ENCODE measurements at places on chromosomes 3 and 15.

- no peak for DNase-seq
Observed at GRCh38 chr3:187198490-187198889, 1.2 kb downstream of the RTP1 start.

DNA sequence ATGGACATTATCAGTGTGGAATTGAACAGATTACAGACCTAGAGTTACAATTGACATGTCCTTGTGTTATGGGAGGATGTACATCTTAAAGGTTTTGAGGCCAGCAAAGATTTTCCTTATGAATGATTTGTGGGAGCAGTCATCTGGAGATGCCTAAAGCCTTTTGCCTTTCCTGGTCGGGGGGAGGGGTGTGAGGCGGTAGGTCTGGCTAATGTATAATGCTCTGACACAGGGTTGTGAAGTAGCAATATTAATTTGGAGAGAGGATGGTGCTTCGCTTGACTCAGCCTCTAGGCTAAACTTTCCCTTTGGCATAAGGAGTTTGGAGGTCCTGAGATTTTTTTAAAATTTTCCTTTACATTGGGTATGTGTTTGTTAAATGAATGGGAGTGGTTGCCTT, 23.3 kb downstream of the FBXO22 start:
- no peak for DNase-seq

DNA sequence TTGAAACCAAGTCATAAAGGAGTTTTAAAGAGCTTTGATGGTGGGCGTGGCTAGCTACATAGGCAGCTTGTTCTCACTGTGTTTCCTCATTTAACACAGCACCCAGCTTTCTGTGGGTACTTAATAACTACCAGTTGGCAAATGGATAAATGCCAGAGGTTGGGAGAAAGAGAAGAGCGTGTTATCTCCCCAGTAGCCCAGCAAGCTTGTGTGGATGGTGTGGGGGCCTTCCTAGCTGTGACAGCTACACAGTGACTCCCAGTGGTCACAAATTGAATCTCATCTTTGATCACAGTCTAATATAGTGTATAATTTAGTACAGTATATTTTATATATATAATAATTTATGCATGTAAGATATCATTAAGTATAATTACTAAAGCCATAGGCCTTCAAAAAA, 984.1 kb downstream of the EPHA3 start:
- DNase-seq = no peak

DNA sequence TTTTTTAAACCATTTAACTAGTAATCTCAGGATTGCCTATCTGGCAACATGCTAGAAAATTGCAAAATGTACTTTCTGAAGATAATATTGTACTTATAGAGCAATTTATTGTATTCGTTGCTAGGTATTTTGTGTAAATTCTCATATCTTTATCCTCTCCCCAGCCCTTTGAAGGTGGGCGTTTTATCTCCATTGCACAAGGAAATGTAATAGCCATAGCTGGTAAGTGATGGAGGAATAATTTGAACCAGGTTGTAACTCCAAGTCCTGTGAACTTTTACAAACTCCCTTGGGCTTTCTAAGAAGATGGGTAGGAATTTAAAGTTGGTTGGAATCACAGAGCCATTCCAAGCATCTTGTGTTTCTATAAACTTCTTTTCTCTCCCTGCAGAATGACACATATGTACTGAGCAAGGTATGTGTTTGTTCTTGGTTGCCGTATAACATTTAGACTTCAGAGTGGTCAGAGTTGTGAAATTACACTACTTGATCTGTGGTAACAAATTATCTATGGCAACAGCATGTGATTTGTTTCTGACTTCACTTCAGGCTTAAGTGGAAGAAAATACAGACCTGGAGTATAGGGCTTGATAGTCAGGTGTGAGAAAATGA, 170.9 kb downstream of the AKAP13 start:
- no peak for DNase-seq

GRCh38 chr3:45580112-45580765, 14.3 kb upstream of the LIMD1 start:
- DNase-seq = no peak

DNA sequence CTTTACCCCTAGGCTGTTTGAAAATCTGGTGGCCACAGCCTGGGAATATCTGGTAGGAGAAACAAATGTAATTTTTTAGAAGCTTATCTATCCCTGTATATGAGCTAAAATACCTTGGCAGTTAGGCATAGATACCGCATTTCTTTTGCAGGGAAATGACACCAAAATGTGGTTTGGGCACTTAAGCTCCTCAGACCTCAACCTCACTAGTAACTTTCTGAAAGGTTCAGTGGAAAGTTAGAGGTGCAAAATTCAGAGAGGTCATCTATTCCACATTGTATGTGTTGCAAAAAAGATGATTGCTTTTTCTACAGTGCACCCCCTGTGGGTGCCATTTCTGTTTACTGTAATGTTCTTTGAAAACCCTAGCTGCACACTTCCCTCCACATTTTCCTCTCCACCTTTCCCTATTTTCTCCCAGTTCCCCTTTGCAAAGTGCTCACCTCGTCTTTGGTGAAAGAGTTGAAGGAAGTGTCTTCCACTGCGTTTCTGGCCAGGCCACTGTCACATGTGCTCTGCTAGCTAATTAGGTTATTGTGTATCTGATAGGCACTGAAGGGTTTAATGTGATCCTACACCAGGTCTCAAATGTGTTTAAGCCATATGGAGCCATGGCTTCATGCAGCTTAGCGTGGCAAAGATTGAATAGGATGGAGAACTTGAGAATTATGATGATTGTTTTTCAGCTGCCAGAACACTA, 1.3 kb downstream of the SACM1L start:
- no peak for DNase-seq

DNA sequence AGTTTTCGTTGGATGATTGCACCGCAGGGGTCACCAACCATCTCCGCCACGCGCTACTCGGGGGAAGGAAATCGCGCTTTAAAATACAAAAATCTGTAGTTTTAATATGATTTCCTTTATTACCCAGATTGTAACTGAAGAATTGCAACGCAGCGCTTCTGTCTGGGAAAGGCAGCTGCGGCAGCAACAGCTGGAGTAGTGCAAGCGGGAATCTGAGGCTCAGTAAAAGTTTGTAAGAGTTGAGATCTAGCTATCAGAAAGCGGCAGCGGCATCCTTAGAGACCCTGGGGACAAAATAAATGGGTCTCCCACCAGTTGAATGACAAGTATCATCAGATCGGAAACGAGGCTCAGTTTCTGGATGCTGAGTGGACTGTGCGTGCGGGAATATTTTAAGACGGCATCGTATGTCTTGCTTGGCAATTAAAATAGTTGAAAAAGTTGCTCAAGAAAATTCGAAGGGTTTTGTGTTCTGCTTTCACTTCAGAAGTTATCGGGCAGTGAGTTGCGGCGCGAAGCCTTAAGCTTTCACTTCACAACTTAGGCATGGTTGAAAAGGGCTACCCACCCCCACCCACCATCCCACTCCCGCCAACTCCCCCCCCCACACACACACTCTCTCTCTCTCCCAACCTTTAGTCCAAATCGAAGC, 2.7 kb downstream of the MECOM start:
- no peak for DNase-seq

GRCh38 chr3:48446425-48447193, at the start of gene ATRIP:
Gene ATRIP, plus strand, starts transcription at chr3:48446737. Its CDS starts 109 bp downstream, at chr3:48446846.
- DNase-seq = peak; percentile 79

GRCh38 chr3:54756330-54756731, 171.5 kb downstream of the LRTM1 start:
- no peak for DNase-seq

GRCh38 chr3:82133070-82133606, 371.7 kb upstream of the GBE1 start:
- DNase-seq = no peak

- no peak for DNase-seq
Observed at GRCh38 chr15:41799488-41799805, 25.2 kb downstream of the MAPKBP1 start.

- DNase-seq = no peak
Observed at GRCh38 chr3:10380906-10381305, 60.0 kb upstream of the SEC13 start.

DNA sequence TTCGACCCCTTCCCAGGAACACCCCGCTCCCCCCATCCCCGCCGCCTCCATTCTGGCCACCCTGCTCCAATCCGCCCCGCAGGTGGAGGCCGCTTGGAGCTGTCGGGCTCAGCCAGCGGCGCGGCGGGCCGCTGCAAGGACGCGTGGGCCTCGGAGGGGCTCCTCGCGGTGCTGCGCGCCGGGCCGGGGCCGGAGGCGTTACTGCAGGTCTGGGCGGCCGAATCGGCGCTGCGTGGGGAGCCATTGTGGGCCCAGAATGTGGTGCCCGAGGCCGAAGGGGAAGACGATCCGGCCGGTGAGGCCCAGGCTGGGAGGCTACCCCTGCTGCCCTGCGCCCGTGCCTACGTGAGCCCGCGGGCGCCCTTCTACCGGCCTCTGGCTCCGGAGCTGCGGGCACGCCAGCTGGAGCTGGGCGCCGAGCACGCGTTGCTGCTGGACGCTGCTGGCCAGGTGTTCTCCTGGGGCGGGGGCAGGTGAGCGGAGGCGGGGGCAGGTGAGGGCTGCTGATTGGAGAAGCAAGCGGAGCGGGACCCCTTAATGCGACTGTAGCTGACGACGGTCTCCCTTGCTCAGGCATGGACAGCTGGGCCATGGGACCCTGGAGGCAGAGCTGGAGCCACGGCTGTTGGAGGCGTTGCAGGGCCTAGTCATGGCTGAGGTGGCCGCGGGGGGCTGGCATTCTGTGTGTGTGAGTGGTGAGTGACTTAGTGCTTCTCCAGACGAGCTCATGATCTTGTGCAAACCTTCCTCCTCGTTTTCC, 2.5 kb downstream of the RCCD1 start:
- DNase-seq = no peak

DNA sequence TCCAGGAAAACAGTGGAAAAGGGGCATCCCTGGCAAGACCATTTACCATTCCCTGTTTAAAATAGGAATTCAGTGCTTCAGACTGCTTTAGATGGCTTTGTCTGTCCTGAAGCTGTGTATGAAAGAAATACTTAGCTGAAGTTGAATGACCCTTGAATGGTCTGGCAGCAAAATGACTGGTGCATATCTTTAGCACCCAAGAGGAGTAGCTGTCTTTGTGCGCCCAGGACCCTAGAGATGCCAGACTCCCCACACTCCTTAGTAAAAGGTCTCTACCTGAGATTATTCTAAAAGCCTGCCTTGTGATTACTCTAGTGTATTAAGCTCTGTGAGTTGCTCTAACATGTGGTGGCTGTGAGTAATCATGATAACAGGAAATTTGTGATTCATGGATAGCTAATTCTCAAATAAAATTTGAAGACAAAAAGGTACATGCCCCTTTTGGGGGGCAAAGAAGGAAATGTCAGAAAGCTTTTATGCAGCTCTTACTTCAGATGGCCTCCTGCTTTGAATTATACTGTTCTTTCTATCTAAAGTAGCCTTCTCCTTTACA, 3.2 kb downstream of the MAPKBP1 start:
- DNase-seq = no peak

GRCh38 chr3:188656196-188656982, 502.4 kb downstream of the LPP start:
- DNase-seq = no peak

GRCh38 chr3:76352511-76353284, 567.3 kb upstream of the ZNF717 start:
- DNase-seq = no peak

DNA sequence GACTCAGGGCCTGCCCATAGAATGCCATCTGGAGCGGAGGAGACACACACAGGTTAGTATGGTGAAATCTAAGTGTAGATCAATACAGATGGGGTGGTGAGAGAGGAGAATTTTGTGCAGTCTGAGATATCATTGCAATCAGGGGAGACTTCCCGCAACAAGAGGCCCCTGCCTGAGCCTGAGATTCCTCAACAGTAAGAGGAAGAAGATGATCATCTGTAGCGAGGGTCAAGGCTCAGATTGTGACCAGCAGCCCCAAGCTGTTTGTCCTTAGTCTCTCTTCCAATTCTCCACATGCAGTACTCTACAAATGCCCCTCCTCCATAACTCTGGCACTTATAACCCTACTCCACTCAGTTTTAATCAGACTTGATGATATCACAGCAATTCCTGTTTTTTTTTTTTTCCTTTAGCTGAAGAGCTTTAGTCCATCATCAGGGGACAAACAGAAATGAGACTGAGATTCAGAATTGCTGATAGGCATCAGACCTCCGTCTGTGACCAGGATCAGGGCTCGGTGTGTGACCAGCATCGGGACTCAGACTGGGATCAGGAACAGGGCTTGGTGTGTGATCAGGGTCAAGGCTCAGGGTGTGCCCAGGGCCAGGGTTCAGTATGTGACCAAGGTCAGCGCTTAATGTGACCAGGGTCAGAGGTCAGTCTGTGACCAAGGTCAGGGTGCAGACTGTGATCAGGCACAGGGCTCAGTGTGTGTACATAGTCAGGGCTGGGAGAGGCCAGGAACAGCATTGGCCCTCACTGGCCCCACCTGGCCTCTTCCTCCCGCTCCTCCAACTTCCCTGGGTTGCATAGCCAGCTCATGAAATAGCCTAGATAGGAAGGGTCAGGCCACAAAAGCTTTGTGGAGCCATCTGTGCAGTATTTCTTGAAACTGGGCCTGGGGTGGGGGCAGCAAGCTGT, 14.1 kb downstream of the LOXL1 start:
- no peak for DNase-seq

DNA sequence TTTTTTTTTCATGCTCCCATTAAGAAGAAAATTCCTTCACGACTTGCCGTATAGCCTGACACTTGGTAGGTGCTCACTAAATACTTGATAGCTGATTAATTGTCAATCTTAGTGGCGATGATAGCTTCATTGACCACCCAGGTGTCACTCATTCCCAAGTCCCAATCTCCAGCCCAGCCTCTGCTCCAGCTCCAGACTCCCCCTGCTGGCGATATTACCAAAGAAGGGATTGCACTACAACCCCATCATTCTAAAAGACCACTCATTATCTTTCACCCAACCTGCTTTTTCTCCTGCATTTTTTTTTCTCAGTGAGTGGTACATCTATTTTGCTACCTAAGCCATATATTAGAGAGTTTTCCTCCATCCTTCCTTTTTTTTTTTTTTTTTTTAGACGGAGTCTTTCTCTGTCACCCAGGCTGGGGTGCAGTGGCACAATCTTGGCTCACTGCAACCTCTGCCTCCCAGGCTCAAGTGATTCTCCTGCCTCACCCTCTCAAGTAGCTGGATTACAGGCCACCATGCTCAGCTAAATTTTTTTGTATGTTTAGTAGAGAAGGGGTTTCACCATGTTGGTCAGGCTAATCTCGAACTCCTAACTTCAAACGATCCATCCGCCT, 19.5 kb upstream of the COMMD2 start:
- no peak for DNase-seq

- no peak for DNase-seq
Observed at GRCh38 chr3:47228088-47228487, 54.5 kb downstream of the KIF9 start.

GRCh38 chr3:61443886-61444285, 117.5 kb upstream of the PTPRG start:
- no peak for DNase-seq

- no peak for DNase-seq
Observed at GRCh38 chr3:39491733-39492350, 24.4 kb downstream of the MOBP start.

GRCh38 chr3:35522450-35522849, 116.9 kb upstream of the ARPP21 start:
- DNase-seq = no peak

DNA sequence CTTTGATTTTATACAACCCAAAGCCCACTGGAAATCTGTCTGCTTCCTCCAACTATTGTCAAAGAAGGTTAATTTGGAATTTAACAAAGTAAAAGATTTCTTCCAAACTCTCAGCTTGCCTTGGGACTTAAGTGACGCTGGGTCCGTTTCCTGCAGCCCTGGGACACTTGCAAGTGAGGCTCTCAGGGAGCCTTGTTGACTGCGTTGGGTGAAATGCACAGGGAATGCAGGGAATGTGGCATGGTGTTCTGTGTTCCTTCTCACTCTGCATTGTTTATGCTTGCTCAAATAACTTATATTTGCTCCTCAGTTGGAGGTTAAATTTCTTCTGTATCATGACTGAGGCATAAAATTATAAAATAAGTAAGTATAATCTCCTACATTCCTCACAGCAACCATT, 60.9 kb upstream of the TJP1 start:
- DNase-seq = no peak
